NCI-H1105 (cell line): ENCODE measurements at places on chromosomes 2 and 18.

GRCh38 chr18:54173980-54174630 is 50.4 kb downstream of the MBD2 start:
- DNase-seq: no peak

DNA sequence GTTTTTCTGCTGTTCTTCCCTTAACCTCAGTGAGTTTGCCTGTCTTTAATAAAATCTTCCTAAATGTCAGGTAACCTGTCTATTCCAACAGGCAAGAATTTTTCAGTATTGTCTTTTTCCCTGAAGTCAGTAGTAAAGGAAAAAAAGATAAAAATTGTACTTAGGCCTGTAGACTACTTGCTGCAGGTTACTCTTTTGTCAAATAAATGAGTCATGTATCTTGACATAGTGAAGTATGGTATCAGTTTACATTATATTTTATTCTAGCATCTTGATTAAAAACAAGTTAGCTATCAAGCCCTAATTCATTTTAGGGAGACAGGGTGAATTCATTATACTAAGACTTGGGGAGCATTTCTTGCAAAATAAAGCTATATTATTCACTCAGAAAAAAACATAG is 59.8 kb downstream of the ITGA4 start:
- no peak for DNase-seq

GRCh38 chr18:60112369-60112768 is 212.6 kb downstream of the PMAIP1 start:
- no peak for DNase-seq

DNA sequence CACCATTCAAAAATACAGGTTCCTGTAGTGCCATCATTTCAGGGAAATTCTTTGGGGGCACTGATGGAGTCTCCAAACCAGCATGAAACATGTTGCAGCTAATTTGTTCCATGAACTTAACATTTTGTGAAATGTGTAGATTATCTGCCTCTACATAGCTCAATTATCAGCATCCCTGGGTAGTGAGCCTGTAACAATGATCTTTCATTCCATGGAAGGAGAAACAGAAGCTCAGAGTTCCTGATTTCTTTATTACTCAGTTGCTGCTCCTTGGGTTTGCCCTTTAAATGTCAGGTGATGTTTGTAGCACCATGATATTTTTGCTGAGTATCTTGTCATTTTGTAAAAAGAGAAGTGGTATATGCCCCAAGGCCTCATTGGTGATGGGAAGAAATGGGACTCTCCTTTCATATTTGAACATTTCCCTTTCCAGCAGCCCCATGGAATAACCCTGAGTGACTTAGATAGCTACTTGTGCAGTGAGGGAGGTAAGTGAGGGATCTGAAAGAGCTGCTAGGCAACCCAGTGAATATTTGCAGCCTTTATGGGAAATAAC is 146.9 kb downstream of the CERS6 start:
- no peak for DNase-seq

DNA sequence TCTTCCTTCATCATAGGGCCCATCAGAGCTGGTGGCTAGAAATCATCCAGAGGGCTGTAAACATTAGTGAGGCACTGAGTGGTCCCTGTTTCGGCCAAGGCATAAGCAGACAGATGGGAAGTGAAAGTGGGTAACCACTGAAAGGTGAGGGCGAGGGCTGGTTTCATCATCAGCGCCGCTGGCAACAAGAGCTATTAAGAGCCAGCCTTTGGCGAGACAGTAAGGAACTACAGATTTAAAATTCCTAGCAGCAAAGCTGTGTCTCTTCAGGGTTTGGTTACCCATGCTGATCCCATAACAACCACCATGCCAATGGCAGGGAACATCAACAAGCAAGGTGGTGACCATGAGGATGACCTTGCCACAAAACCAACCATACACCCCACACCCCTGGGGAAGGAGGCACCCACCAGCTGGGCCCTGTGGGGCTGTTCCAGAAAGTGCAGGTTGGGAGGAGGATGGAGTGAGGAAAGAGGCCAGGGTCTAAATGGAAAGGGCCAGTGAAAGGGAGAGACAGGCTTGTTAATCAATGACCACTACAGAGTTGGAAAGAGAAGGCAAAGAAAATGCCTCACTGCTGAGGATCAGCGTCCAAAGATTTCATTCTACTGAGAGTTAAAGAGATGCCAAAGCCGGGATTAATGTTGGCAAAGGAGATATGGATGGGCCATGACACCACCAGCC is 9.0 kb upstream of the SLC20A1 start:
- DNase-seq: no peak

DNA sequence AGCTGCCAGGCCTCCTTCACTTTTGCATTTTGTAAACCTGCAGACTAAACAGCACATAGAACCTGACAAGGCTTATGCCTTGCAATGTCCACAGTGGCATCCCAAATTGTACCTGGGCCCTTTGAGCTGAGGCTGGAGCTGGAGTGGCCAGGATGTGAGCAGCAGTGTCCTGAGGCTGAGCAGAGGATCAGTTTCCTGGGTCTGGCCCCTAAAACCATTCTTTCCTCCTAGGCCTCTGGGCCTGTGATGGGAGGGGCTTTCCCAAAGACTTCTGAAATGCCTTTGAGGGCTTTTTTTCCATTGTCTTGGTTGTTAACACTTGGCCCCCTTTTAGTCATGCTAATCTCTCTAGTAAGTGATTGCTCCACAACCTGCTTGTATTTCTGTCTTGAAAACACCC is 32.8 kb downstream of the FSIP2 start:
- DNase-seq: no peak

DNA sequence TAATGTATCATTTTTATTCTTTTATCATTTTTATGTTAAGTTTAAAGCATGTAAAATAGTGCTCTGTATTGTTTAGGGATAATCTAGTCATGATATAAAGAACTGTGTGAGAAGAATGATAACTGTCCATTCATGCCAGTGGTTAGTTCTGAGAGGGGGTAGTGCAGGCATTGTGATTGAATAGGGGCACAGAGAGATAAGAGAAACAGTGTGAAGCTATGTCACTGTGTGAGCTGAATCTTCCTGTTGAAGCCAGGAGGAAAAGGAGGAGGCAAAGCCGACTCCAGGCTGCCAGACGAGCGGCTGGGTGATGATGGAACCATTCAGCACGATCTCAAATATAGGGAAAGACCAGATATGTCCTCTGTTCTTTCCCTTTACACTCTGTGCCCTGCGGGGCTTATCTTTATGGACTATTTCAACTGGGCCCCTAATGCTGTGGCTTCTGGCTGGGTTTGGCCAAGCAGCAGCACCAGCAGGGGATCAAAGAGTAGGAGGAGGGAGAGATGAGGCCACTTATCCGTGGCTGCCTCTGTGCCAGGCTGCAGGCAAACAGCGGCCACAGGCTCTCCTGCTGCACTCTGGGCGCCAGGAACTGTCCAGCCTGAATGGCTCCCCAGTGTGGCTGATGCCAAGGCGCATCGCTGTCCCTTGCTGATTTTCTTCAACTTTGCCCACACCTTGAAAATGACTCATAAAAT is 128.0 kb downstream of the SPP2 start:
- DNase-seq: no peak

GRCh38 chr2:237618449-237618848 is 8.9 kb upstream of the LRRFIP1 start:
- no peak for DNase-seq

DNA sequence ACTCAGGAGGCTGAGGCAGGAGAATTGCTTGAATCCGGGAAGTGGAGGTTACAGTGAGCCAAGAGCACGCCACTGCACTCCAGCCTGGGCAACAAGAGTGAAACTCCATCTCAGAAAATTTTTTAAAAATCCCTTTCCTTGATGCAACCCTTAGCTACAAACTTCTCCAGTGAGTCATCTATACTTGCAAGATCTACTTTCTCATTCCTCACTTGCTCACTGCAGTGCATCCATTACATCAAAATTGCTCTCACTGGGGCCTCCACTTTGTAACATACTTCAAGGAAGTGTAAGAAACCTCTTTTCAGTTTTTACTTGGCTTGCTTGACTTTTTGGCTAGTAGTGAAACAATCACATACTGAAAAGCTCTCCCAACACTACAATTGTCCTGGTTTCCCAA is 65.3 kb downstream of the REEP1 start:
- no peak for DNase-seq

DNA sequence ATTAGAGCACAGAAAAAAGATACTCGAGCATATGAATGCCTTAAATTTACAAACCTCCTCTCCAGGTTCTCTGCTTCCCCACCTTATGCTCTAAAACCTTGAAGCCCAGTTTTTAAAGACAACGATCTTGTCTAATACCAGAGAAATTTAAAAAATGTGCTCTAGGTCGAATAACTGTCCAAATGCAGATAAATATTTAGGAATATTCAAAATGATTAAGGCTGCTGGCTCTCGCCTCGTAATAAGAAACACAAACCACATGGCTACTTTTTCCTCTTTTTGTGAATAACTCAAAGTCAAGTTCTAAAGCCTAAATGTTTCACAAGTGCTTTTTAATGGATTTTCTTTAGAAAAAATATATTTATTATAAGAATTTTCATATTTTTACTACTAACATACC is 101.3 kb downstream of the SATB2 start:
- no peak for DNase-seq

DNA sequence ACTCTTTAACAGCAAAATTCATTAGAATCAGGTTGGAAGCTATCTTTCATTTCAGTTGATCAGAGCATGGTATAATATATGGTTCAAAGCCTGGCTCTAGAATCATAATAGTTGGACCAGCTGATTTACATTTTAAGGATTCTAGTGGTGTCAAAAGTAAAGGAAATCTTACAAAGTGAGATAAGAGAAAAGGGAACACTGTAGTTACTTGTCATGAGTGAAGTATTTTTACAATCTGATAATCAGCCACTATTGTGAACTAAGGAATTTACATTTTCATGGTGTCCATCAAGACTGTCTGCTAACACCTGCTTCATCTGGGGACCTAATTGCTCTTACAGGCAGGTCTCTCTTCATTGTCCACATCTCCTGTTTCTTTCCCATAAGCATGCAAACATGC is 161.1 kb downstream of the SLC39A10 start:
- no peak for DNase-seq

GRCh38 chr2:16045653-16046352 is 105.5 kb downstream of the MYCN start:
- DNase-seq: no peak

- DNase-seq: no peak
Observed at GRCh38 chr2:179877601-179878364, 16.4 kb upstream of the ZNF385B start.

DNA sequence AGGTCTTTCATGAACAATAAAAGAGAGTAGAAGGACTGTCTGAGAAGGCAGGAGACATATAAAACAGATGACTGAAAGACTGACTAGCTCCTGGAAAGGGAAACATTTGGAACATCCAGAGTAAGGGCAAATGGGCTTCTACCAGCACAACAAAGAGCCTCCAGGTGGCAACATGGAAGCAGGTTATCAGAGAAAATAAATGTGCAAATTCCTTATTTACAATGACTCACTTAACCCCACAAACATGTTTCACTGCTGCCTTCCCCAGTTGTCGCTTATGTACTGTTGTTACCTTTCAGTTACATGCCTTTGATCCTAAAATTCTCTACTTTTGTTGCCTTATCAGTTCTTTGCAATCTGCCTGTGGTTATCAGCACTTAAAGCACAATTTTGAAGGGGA is 117.0 kb downstream of the HIBCH start:
- DNase-seq: no peak

- DNase-seq: no peak
Observed at GRCh38 chr2:555164-555922, 121.9 kb downstream of the TMEM18 start.

GRCh38 chr2:110205660-110206455 is 1.0 kb upstream of the NPHP1 start:
- no peak for DNase-seq

DNA sequence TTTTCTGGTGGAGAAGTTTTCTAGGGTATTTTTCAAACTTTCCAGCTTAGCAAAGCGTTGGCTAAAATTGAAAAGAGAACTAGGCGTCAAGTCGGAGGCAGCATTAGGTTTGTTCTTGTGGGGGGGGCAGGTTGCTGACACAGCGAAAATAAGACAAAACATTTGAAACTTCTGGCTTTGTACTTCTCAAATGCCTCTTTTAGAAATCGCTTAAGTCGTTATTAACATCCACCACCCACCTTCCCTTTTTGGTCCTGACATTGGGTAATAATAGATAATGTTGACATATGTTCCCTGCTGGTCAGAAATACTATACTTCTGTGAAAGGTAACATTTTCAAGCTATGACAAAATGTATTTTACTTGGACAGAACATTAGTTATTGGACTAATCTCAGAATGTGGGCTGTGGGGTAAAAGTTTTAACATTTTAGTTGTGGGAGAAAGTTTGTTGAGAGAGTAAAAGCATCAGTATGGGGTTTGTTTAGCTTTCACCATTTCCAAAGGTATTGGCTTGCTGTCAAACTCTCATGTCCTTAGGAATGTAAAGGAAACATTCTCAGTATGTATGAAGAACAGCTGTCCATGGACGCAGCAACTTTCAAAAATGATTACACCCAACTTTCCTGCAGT is 88.1 kb upstream of the ZEB2 start:
- DNase-seq: no peak

GRCh38 chr2:2530334-2530733 is 199.3 kb upstream of the MYT1L start:
- DNase-seq: no peak

DNA sequence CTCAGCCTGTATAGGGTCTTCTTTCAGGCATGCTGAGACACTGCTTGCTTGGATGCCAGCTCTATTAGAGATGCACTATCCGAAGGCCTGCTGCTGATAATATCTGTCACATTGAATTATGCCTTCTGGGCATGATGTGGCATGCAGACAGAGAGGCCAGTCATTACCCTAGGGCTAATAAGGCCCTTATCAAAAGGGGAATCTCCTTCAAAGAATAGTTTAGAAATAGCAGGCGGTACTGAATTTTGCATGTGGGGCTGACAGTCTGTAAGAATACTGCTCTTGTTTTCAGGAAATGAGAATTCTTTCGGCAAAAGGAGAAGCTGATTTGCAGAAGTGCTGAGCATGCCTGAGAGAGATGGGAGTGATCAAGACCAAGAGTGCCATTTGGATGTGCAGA is 13.1 kb upstream of the LHCGR start:
- DNase-seq: peak; percentile 54

DNA sequence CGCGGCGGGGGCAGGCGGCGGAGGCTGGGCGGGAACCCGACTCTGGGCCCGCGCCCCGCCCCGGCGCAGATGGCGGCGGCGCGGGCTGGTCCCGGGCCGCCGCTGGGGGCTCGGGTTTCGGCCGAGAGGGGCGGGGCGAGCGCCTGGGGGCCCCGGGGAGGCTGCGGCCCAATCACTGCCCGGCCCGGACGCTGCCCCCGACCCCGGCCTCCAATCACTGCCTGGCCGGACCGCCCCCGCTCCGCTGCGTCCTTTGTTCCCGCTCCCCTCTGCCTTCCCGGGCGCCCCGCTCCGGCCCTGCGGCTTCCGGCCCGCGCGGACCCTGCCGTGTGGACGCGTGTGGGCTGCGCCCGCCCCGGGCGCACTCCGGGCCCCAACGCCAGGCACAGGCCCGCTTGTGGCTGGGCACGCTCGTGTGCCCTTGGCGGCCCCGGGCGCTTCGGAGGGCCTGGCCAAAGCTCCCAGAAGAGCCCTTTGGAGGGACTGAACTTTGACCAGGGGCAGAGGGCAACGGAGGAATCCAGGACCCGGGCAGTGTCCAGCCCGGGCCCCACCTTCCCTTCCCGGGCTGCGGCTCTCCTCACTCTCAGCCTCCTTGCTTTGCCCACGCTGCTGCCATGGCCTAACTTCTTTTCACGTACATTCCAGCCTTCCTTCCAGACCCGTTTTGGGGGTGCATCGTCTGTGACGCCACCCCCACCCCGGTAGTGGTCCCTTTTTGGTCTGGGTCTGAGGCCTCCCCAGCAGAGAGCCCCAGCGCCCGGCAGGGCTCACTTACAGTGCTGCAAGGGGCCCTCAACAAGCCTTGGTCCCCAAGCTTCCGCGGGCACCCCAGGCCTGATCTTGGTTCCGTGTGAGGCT is 27.1 kb upstream of the PTMA start:
- no peak for DNase-seq

- DNase-seq: no peak
Observed at GRCh38 chr2:146457221-146457620, 1387.6 kb upstream of the ACVR2A start.
